OCI-LY7 (cell line): ENCODE measurements at places on chromosomes 13 and 19.

DNA sequence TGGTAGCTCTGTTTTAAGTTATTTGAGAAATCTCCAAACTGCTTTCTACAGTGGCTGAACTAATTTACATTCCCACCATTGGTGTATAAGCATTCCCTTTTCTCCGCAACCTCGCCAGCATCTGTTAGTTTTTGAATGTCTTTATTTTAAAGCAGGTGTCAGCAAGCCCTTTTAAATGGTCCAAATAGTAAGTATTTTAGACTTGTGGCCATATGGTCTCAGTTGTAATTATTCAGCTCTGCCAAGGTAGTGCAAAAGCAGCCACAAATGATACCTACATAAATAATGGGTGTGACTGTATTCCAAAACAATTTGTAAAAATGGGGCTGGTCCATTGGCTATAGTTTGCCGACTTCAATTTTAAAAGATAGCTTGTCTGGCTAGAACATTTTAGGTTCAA, 58.7 kb upstream of the TMTC4 start:
- no peak for DNase-seq

GRCh38 chr19:49409441-49410029, 13.7 kb downstream of the PTH2 start:
- peak; percentile 82 for DNase-seq

- peak; percentile 75 for DNase-seq
These were observed at the start of gene ZNF580 for GRCh38 chr19:55640577-55641425. Gene ZNF580 (plus strand): TSS chr19:55641002. CDS start chr19:55642509, 1,507 bp downstream.

- peak; percentile 43 for DNase-seq
These were observed 5.5 kb upstream of the ADAMTS10 start for GRCh38 chr19:8615813-8616596.

DNA sequence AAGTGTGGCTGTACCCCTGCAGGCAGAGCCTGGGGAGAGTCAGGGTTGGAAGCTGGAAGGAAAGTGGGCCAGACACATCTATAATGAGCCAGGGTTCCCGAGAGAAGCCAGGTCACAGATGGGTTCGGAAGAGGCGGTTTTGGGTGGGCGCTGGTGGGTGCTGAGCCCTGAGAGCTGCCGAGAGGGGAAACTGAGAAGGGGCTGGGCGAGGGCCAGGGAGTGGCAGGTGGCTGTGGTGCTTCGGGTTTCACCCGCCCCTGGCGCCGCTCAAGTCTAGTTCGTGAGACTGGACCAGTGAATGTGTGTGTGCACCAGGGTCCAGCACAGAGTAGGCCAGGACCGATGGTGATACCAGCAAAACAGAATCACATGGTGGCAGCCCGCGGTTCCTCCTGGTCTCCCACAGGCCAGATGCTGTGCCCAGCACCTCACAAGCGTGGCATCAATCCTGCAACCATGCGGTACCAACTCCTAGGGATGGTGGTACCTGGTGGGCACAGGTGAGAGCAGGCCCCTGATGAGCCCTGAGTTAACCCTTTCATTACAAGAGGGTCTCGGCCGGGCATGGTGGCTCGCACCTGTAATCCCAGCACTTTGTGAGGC, 1.8 kb upstream of the LRRC4B start:
- DNase-seq = no peak

DNA sequence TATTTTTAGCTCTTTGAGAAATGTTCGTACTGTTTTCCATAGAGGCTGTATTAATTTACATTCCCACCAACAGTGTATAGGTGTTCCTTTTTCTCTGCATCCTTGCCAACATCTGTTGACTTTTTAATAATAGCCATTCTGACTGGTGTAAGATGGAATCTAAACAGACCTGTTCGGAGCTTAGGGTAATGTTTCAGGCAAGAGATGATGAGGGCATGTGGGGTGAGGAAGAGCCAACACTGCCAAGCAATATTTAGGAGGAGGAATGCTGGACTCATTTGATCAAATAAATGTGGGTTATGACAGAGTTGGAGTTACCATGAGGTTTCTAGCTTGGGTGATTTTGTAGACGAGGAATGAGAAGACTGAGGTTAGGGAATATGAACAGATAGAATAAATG, 382.9 kb downstream of the KLF12 start:
- DNase-seq = no peak

- no peak for DNase-seq
These were observed 109.8 kb upstream of the FREM2 start for GRCh38 chr13:38577048-38577447.
